Fibroblast of the conjunctiva (primary cell): ENCODE measurements at places on chromosomes 3 and 15.

- no peak for DNase-seq
Observed at GRCh38 chr15:71008250-71008870, 106.9 kb upstream of the THSD4 start.

DNA sequence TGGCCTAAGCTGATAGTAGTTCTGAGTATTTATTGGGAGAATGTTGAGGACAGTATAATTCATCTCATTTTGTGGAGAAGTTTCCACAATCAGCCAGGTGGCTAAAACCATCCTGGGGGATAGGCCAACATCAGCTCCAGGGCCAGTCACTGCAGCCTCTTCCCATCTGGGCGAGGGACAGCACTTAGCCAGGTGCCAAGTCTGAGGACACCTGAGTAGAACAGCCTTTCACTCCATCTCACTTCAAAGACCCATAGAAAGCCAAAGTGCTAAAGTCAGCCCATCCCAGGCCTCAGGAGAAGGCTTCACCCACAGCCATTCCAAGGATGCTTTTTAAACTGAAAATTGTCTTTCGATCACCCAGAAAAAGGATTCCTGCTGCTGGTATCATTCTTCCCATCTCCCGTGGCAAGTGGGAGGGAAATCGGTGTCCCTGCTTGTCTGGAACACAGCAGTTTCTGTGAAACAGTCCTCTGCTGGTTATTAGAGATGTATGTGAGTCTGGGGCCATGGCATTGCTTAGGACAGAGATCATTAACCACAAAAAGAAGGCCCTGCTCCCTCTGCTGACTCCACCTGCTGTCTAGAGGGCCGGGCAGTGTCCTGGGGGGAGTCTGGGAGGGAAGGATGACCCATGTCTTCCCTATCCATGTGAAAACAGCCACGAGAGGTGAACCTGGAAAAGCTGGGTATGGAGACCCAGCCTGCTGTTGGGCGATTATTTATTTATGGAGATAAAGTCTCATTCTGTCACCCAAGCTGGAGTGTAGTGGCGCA lies 9.6 kb downstream of the CALML4 start:
- DNase-seq, result no peak

DNA sequence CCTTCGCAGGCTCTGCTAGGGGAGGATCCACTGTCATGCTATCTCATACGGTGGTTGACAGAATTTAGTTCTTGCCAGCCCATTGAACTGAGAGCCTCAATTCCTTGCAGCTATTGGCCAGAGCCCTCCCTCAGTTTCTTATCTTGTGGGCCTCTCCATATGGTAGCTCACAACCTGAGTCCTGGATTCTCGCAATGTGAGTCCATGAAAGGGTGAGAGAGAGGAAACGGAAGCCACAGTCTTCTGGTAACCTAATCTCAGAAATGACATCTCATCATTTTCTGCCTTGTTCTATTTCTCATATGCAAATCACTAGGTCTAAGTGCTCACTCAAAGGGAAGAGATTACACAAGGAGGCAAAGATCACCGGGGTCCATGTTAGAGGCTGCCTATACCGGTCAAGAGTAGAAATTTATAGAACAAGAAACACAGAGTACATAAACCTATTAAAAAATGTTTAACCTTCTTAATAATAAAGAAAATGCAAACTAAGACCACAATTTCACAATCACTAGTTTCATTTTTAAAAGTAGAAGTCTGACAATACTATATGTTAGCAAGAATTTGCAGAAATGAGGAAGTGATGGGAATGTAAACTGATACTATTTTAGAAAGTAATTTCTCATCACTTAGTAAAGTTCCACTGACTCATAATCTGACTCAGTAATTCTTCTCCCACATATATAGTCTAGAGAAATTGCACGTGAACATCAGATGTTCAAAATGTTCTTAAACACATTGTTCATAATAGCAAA lies 378.4 kb upstream of the AGTR1 start:
- peak; percentile 48 for DNase-seq

DNA sequence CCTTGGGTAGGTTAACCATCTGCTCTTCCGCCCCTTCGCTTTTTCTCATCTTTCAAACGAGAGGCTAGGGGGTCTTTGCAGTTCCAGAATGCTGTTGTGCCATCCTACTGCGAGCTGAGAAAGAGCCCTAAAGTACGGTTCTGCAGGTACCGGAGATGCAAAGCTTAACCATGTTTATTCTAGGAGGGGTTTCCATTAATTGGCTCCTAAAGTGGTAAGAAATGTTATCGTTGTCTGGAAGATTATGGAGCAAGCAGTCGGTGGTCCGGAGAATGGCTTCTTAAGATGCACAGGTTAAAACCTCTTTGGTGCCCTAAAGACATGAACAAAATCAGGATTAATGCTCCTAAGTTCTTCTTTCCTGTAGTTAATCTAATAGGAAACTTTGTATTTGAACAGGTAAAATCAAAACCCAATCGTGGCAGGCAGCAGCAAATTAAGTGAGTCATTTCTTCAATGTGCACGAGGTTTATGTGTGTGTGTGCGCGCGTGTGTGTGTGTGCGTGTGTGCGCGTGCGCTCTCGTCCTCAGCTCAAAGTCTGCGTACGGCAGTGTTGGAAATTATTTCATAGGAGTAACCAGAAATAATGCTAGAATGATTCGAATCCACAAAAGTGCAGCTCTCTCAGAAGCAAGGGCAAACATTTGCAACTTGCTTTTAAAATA lies 772 bp downstream of the FAM81A start:
- DNase-seq, result no peak

- peak; percentile 31 for DNase-seq
Observed at GRCh38 chr3:17238023-17238422, 353.3 kb downstream of the PLCL2 start.

DNA sequence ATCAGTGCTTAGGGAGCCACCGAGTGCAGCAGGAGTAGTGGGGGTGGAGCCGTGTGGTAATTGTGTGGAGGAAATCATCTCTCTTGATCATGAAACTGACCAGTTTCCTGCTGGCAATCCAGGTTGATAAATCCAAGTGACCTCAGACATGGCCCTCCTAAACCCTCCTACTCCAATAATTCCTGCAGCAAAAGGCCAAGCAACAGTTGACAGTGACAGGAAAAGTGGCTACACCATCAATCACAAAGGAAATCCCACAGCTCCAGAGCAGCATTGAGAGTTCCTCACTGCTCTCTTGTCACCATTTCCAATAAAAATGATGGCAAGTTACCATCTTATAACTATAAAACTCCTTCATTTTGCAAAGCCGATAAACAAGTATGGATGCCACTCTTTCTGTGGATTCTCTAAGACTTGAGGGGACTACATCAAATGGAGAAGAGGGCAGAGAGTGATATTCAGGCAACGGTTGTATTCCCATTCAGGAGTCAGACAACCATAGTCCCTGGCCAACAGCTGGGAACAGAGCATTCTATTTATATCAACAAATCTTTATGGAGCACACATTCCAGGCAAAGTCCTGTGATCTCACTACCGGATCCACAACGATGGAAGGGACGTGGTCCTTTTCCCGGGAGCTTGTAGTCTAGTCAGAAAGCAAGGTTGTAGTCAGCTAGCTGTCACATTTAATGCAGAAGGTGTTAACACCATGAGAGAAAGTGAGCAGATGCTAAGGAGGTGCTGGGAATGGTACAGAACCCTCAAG lies 312.5 kb upstream of the CTNNB1 start:
- DNase-seq, result no peak
